H1 (cell line): ENCODE measurements at places on chromosomes 5 and 9. TPM values are rescaled to one million over a fixed set of nuclear protein-coding genes. Genes with fewer than 3 reads are reported as not detected.
A peak's percentile ranks its signal among the peaks of the same experiment; 100 is the strongest.

DNA sequence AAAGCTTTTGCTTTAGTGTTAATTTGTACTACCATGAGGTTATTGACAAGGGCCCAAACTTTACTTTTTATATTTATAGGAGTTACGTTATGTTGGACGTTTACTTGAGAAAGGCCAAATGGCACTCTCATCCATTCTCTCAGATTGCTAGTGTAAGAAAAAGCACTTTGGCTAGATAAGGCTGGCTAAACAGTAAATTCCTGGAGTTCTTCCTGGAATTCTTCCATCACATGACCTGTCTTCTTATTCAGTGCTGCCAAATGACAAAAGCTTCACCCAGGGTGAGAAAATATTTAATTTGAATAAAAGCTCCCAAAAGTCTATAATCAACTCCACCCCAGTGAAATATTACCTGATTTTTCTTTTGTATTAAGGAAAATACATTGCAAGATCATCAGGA, 1568.9 kb upstream of the ACO1 start:
- no peak for DNase-seq

DNA sequence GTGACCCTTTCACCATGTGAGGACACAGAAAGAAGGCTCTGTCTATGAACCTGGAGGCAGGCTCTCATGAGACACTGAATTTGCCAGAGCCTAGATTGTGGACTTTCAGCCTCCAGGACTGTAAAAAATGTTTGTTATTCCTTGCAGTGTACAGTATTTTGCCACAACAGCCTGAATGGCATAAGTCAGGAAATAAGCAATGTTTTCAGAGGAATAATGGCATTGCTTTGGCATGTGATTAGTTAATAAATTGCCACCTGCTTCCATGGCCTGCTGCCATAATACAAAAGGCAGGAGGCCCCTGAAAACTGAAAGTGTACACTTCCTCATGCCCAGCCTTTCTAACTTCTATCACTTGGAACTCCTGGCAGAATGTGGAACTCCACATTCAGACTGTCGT, 408.1 kb downstream of the GADD45G start:
- DNase-seq: no peak

Gene DOLPP1
- 36.0 and 38.8 TPM in 2 replicates for total RNA-seq

Gene SPINK6
- not detected in 2 replicates for total RNA-seq

Gene SHC3
- 7.1 and 8.4 TPM in 2 replicates for total RNA-seq

GRCh38 chr5:1734908-1735289, 64.7 kb downstream of the MRPL36 start:
- DNase-seq: no peak

DNA sequence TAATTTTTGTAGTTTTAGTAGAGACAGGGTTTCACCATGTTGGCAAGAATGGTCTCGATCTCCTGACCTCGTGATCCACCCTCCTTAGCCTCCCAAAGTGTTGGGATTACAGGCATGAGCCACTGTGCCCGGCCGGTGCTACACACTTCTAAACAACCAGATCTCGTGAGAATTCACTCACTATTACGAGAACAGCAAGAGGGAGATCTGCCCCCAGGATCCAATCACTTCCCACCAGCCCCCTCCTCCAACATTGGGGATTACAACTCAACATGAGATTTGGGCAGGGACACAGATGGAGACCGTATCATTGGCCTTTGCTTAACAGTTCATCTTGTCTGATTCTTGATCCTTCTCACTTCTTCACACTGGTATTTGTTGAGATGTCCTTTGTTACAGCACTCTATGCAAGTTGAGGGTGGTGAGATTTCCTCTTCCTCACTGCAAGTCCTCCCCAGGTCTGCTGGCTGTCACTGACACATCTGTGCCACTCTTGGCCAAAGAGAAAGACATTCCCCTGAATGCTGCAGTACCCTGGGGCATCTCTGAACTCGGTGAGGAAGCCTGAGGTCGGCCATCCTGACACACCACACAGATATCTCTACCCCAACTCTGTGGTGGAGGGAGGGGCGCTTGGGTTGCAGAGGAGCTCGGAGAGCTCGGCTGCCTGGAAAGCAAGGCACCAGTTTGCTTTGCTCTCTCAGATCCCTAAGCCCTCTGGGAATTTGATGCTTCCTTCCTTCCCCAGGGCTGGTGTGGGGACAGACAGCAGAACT, 4.2 kb upstream of the SUB1 start:
- no peak for DNase-seq

DNA sequence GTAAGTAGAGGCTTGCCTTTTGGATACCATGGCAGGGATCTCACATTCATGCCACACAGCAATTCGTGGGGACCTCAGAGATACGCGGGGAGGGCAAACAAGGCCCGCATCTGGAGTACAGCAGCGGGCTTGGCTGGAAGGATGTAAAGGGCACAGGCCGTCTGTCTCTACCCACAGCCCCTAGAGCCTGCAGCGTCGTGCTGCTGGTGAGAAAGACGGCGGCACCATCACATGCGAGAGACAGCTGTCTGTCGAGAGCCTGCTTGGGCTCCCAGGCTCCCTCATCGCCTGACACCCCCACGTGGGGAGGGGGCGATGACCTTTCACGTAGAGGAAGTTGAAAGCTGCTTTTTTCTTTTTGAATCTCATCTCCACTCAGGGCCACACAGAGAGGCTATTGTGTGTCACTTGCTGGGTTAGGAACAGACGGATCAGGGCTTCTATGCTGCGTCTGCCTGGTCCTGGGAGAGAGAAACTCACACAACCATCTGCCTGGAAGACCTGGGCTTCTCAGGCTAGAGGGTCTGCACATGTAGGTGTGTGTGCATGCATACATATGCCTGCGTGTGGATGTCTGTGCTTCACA, 134.6 kb upstream of the PPP1R26 start:
- no peak for DNase-seq

DNA sequence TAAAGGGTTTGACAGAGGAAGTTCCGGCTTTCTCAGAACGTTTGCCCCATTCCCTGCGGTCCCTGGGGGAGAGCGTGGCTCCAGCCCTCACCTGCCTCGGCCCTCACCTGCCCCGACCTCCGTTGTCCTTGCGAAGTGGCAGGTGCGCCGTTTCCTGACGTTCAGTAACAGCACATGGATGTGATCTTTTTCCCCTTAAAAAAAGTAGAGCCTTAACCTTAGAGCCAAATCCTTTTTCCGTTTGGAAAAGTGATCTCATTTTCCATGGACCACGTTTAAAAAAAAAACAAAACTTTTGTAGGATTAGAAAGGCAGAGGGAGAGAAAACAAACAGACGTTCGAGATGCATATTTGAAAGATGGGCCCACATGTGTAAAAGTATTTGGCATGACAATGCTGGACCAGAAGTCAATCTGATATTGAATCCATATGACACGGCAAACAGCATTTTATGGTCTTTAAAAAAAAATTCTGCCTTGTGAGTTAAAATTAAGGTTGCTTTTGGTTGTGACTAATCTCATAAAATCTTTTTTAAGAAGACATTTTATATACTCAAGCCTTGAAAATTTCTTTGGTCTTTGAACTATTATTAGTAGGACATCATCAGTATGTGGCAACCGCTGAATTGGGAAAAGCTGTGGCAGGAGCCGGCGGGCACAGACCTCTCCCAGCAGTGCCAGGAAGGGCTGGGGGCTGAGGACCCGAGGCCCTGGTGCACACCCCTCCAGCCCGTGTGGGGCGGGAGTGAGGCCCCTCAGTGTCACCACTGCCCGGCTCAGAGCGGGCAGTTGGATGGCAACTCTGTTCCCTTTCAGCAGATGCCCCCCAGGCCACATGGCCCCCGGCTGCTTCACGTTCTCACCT, 42.5 kb upstream of the EXOC3 start:
- DNase-seq: peak; percentile 19

Gene CNTNAP3
- total RNA-seq: 5.1 and 9.0 TPM in 2 replicates
